Naive thymus-derived CD8-positive, alpha-beta T cell (primary cell): ENCODE measurements at places on chromosomes 16 and 17.

GRCh38 chr17:2724784-2725164 is 13.2 kb upstream of the CLUH start:
- peak; percentile 29 for DNase-seq

GRCh38 chr16:30554557-30555314 is 3.4 kb downstream of the ZNF764 start:
- DNase-seq = no peak

DNA sequence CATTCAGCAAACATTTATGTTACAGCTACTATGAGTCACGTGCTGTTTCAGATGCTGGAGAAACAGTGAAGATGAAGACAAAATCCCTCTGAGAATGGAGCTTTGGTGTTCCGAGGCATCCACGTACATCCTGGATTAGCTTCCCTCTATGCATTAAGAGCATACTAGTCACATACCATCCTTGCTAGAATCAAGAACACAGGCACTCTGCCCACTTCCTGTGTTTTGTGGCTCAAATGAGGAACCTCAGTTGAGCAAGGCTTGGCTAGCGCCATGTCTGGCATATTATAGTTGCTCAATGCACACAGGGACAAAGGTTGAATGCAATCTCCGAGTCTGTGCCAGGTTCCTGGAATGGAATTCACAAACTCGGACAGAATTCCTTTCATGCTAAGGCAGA is 297.5 kb downstream of the XYLT1 start:
- no peak for DNase-seq

GRCh38 chr17:4998732-4999429 is 1.1 kb downstream of the KIF1C start:
- DNase-seq = no peak

GRCh38 chr16:9138731-9139501 is 47.5 kb downstream of the HAPSTR1 start:
- peak; percentile 64 for DNase-seq

- no peak for DNase-seq
Measured at GRCh38 chr17:46106966-46107644, 86.1 kb downstream of the KANSL1 start.

- no peak for DNase-seq
Measured at GRCh38 chr17:57387575-57387974, 131.3 kb downstream of the MSI2 start.

GRCh38 chr16:72847187-72848027 is 200.5 kb downstream of the ZFHX3 start:
- DNase-seq = no peak
